ENCODE measurements at places on chromosomes 12 and 14. TPM values are rescaled to one million over a fixed set of nuclear protein-coding genes. Genes with fewer than 3 reads are reported as not detected.
A peak's percentile ranks its signal among the peaks of the same experiment; 100 is the strongest.

- no peak for DNase-seq
These were observed 41.6 kb downstream of the SCN8A start for GRCh38 chr12:51632623-51633022.

DNA sequence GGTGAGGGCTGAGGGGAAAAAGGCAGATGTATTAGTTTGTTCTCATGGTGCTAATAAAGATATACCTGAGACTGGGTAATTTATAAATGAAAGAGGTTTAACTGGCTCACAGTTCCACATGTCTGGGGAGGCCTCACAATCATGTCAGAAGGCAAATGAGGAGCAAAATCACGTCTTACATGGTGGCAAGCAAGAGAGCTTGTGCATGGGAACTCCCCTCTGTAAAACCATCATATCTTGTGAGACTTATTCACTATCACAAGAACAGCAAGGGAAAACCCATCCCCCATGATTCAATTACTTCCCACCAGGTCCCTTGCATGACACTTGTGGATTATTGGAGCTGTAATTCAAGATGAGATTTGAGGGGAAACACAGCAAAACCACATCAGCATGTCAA is 1220.9 kb downstream of the GALC start:
- DNase-seq = no peak

The MGAT4C gene
- 0.26 TPM for total RNA-seq

The ACACB gene
- total RNA-seq = 1.4 TPM

GRCh38 chr14:58488550-58488949 is 61.0 kb downstream of the KIAA0586 start:
- peak; percentile 60 for DNase-seq

- DNase-seq = no peak
These were observed 243.1 kb downstream of the AKAP6 start for GRCh38 chr14:32571995-32572866.

The TAS2R7 gene
- not detected for total RNA-seq

DNA sequence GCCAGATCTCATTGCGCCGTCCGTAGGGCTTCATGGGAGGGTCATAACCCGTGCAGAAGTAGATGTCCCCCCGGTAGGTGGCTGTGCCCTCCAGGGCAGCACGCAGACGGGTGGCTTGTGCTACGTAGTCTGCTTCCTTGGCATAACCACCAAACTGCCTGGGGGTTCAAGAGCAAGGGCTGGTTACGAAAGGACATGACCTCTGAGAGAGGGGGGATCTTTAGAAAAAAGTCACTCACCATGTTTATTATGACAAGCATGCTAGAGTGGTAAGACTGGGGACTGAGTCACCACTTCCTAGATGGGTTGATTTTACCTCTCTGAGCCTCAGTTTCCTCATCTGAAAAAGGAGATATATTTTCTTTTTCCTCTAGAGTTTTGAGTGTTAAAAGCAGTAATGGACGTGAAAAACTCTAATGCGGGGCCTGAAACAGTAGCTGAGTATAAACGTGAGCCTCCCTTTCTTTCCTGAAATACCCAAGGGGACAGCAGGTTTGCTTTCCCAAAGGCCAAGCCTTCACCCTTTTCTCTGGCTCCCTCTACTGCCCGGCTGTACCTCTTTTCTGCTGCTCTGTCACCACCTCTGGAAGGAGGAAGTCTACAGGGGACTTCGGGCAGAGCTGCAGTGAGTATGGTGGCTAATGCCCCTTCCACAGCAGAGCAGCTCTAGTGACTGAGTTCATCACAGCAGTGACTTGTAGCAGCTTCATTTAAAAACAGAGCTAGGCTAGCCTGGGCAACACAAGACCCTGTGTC is 23.5 kb upstream of the GPRC5D start:
- DNase-seq = peak; percentile 48

Data from bronchial epithelial cell (primary cell).